SW480 (cell line): ENCODE measurements at places on chromosomes 11 and 22.

DNA sequence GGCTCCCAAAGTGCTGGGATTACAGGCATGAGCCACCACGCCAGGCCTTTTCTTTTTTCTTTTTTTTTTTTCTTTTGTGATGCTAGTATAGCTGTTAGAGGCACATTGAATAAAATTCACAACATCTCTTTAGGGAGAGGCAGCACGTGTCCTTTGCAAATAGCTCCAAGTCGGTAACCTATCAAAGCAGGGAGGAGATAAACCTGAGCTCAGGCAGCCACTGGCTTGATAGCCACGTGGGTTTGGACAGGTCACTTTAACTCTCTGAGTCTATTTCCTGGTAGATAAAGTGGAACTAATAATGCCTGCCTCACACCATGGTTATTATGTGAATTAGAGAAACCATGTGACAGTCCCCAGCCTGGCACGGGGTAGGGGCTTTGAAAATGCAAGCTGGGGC is 43.1 kb upstream of the ATXN10 start:
- DNase-seq, result no peak

DNA sequence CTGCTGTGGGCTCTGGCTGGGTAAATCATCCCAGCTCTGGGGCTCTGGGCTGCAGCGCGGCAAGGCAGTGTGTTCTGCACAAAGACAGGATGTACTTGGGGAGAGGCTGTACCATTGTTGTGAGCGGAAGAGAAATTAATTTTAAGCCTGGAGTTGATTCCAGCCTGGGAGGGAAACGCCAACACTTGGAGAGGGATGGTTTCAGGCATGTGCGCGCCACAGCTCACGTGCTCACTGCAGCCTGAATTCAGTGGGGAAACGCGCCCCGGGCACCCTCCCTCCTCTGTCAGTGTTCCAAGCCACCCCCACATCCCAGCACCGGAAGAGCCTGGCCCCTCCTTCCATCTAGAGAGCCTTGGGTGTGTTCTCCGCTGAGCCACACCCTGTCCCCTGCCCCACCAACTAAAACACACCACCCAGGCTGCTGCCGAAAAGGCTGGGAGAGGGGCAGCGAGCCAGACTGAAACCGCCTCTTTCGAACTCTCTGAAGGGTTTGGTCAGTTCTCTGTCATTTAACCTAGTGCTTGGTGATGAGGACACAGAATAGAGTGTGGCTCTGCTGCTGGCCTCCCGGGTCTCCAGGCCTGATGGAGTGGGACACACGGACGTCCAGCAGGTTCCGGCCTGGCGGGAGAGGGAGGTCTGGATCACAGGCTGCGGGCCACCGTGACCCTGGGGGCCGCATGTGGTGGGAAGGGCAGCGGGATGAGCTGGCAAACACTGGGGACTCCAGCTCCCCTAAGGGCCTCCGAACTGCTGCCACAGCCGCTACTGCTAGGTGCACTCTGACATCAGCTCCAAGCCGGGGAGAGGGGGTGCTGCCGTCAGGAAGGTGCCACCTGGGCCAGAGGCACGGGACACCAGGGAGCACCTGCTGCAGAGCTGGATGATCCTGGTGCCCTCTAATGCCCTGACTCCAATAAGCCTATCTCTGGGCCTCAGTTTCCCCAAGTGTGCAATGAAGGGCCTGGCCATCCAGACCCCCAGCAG is 230.8 kb downstream of the CTTN start:
- peak; percentile 88 for DNase-seq

DNA sequence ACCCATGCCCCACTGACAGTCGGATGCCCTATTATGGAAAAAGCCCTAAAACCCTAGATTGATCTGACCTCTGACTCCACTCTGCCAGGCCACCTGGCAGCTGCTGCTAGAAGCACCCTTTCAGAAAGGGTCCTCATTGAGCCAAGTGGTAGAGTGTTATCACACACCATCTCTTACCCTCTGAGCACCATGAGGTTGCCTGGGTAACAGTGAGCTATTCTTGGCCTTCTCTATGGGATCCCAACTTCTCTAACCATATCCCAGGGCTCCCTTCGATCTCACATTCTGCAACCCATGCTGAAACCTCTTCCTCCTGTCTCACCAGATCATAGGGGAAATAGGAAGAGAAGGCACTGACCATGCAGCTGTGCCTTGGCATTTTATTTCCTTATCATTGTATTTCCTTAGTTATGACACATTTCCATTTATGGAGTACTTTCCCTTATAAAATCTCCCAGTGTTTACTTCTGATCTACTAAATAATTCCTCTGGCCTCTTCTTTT is 52.7 kb downstream of the MPPED2 start:
- no peak for DNase-seq

DNA sequence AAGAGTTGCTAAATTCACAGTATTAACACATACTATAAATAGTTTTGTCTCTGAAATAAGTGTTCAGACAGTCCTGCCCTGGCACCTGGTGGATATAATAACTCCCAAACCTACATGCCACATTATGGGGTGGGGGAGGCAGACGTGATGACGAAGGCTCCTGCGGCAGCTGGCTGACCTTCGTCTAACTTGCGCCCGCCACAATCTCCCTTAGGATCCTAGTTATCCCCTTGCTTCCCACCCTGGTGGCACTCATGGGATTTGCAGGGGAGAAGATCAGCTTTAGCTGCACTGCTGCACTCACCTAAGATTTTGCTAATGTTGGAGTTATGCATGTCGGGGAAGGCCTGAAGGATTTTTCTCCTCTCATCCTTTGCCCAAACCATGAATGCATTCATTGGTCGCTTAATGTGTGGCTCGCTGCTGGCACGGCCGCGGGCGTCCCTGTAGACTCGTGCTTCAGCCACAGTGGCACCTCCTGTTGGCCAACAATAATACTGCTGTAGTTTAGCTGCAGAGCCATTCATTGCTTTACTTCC is 367.6 kb downstream of the SOX6 start:
- DNase-seq, result no peak

DNA sequence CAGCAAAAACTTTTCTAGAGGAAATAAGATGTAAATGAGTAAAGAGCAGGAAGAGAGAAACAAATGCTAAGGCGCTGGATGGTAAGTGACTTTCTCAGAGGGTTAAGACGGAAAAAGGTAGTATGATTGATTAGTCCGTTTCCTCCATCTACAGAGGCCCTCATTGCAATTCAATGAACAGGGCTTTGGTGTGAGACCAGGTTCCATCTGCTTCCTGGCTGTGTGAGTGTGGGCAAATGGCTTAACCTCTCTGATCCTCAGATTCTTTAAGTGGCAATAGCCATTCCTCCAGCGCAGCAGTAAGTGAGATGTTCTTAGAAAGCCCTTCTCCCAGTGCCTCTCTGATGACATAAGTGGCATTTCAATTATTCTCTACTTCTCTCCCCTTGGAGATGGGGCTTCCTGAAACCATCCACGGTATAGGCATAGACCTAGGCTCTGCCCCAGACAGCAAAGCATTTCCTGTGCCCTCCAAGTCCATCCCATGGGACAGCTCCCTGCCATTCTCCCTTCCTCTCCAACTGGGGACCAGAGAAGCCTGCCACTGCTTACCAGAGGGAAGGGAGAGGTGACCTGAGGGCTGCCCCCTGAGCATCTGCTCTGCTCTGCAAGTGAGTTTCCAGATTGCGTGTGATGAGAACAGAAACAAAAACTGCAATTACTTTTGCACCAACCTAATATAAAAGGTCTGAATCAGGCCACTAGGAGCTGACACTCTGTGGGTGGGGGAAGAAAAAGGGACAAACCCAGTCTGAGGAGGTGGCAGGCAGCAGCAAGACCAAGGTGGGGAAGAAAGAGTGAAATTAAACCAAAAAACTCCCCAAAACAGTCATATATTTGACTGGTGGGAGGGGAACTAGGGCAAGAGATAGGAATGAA is 12.7 kb upstream of the CD44 start:
- DNase-seq, result no peak

GRCh38 chr11:8328848-8329330 is 65.2 kb upstream of the LMO1 start:
- peak; percentile 95 for DNase-seq
